ENCODE measurements at places on chromosomes 6 and 20. TPM values are rescaled to one million over a fixed set of nuclear protein-coding genes. Genes with fewer than 3 reads are reported as not detected.

The WFDC10B gene
- total RNA-seq: 1.2 TPM

The HFE gene
- 12.4 TPM for total RNA-seq

DNA sequence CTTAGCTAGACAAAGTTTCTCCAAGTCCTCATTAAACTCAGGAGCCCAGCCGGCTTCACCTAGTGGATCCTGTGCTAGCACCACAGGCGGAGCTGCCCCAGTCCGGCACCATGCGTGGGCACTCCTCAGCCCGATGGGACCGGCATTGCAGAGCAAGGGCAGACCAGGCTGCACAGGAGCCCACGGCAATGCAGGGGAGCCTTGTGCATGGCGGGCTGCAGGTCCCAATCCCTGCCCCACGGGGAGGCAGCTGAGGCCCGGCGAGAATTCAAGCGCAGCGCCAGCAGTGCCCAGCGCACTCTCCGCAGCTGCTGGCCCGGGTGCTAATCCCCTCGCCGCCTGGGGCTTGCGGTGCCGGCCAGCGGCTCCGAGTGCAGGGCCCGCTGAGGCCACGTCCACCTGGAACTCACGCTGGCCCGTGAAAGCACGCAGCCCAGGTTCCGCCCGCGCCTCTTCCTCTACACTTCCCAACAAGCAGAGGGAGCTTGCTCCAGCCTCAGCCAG, 292.3 kb upstream of the EYS start:
- no peaks in the 10 kb centered on the region for H3K36me3 ChIP-seq
- H3K4me1 ChIP-seq: no peaks in the 10 kb centered on the region
- H3K4me3 ChIP-seq: no peak overlapping the region

DNA sequence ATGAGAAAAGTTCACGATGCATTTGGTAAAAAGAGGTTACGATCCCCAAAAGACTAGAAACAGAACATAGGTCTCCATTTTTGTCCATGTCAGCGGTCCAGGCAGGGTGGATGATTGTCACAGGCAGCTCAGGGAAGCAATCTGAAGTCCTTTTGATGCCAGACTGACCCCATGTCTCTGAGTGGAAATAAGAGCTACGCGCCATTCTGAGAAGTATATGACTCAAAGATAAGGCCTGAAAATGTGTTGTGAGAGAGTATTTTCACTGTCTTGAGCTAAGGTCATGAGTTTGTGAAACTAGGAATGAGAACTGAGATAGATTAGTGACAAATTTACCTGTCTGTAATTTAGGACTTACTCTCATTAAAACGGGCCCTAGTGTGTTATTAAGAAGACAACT, 69.5 kb downstream of the LYRM4 start:
- no peaks in the 10 kb centered on the region for H3K36me3 ChIP-seq
- no peaks in the 10 kb centered on the region for H3K4me1 ChIP-seq
- H3K4me3 ChIP-seq: no peak overlapping the region
- DNase-seq: no peak
- no peak overlapping the region for H3K27ac ChIP-seq
- no peaks in the 10 kb centered on the region for H3K27me3 ChIP-seq

The CNR1 gene
- total RNA-seq: 21.1 TPM

- no peak overlapping the region for H3K4me3 ChIP-seq
- peaks cover 11% of the 10 kb centered on the region for H3K4me1 ChIP-seq
- no peaks in the 10 kb centered on the region for H3K36me3 ChIP-seq
Measured at GRCh38 chr6:53811746-53812145, 16.9 kb downstream of the LRRC1 start.

The EMILIN3 gene
- total RNA-seq: 0.15 TPM

DNA sequence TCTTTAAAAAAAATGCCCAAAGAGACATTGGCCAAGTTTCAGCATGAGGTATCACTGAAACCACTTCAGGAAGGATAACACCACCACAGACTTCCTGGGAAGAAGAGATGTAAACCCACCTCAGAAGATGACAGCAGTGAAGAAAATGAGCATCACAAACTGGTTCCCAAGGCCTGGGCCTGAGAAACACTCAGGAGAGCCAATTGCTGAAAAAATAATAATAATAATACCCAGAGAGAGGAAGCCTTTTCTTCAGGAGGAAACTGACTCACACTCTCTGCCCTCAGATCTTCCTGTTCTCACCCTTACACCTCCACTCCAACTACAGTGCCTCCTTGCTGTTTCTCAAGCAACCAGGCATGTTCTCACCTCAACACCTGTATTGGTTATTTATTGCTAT, 68.1 kb upstream of the MAFB start:
- peaks cover 18% of the 10 kb centered on the region for H3K4me1 ChIP-seq
- no peak overlapping the region for H3K4me3 ChIP-seq
- H3K36me3 ChIP-seq: no peaks in the 10 kb centered on the region
- DNase-seq: no peak

The SLC17A2 gene
- not detected for total RNA-seq

GRCh38 chr6:166119116-166119911, 48.3 kb downstream of the TBXT start:
- no peak for DNase-seq
- H3K4me3 ChIP-seq: no peak overlapping the region
- H3K36me3 ChIP-seq: no peaks in the 10 kb centered on the region
- H3K27ac ChIP-seq: no peak overlapping the region
- H3K27me3 ChIP-seq: no peaks in the 10 kb centered on the region

- no peak for DNase-seq
- H3K27me3 ChIP-seq: no peaks in the 10 kb centered on the region
- H3K27ac ChIP-seq: no peak overlapping the region
- H3K4me1 ChIP-seq: peaks cover 6% of the 10 kb centered on the region
- peaks cover 23% of the 10 kb centered on the region for H3K36me3 ChIP-seq
Measured at GRCh38 chr6:25130518-25130917, 148.7 kb upstream of the CARMIL1 start.

DNA sequence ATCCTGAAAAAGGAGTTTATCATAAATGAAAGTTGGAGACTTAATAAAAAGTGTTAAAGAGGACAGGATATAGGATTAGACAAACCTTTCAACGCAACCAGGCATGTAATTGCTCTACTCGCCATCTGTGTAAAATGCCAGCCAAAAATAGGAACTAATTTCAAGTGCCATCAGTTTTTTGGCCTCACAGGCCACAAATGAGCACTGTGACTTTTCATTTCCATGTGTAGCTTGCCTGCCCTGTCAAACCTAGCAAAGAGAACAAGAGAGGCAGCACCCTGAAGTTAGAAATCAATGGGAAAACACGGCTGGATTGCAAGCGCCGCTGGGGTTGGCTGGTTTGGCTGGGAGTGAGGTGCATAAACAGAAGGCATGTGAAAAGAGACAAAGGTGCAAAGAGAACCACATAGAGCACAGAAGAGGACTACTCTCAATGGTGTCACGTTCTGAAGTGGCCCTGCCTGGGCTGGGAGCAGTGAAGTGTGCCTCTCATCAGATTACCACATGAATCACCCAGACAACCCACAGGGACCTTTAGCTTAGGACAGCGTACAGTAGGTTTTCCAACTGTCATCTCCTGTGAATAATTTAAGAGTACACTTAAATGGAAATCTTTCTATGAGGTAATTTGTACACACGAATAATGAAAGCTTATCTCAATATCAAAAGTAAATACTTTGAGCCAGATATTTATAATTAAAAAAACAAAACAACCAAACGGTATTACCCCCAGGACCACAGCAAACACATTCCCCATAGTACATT, 78.0 kb upstream of the NHSL1 start:
- H3K27me3 ChIP-seq: no peaks in the 10 kb centered on the region
- H3K4me3 ChIP-seq: no peak overlapping the region
- peaks cover 10% of the 10 kb centered on the region for H3K4me1 ChIP-seq
- H3K36me3 ChIP-seq: no peaks in the 10 kb centered on the region
- H3K27ac ChIP-seq: no peak overlapping the region
- no peak for DNase-seq

The MYL9 gene
- 274 TPM for total RNA-seq

DNA sequence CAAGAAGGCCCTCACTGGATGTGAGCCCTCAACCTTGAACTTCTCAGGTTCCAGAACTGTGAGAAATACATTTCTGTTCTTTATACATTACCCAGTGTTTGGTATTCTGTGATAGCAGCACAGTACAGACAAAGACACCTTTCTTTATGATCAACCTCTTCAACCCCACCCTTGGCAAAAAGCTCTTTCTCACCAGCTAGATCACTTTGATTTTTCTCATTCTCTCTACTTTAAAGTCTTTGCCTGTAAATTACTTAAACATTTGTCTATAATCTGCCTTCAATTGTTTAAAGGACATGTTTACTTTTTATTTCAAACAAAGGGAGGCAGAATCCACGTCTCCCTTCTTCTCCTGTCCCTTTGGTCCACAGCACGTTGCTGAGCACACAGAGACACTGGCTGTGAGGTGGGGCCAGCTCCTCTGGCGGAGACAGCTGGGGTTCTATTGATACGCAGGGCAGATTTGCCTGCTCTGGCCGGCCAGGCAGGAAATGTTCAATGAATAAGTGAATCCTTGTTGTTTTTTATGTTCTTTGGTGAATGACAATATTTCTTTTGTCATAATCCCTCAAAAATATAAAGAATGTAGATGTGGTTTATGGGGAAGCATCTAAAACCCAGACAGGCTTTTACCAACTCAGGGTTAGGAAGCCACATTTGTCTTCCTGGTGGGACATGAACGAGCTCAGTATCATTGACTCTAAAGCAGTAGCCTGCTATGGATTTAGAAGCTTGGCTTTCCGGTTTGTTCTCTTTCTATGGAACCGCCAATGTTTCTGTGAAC, 52.9 kb downstream of the NEDD9 start:
- no peak for DNase-seq
- no peaks in the 10 kb centered on the region for H3K27me3 ChIP-seq
- H3K36me3 ChIP-seq: peaks cover 19% of the 10 kb centered on the region
- no peak overlapping the region for H3K27ac ChIP-seq

- H3K4me1 ChIP-seq: no peaks in the 10 kb centered on the region
- no peak overlapping the region for H3K4me3 ChIP-seq
- H3K27me3 ChIP-seq: no peaks in the 10 kb centered on the region
- H3K27ac ChIP-seq: no peak overlapping the region
- DNase-seq: no peak
- H3K36me3 ChIP-seq: no peaks in the 10 kb centered on the region
Measured at GRCh38 chr20:15638816-15639215, 934.4 kb downstream of the KIF16B start.

DNA sequence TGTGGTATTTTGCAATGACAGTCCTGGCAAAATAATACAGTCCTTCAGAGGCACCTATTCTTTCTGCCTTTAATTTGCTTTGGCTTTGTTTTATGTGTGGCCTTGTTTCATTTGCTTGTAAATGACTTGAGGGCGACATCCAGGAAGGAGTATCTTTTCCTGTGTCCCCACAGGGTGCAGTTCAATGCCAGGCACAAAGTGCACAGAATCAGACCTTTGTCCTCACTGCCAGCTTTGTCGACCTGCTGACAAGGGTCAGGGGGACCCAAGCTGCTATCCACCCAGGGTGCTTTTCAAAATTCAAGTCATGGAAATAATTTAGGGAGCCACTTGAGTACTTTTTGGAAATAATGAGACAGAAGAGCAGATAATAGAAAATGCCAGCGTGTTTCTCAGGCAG, 37.0 kb upstream of the CDKN1A start:
- no peaks in the 10 kb centered on the region for H3K36me3 ChIP-seq
- no peak for DNase-seq
- H3K4me1 ChIP-seq: peaks cover 13% of the 10 kb centered on the region
- H3K27me3 ChIP-seq: no peaks in the 10 kb centered on the region
- no peak overlapping the region for H3K27ac ChIP-seq

The HCK gene
- total RNA-seq: 99.9 TPM

GRCh38 chr20:61879303-61879620, 186.4 kb downstream of the TAF4 start:
- H3K36me3 ChIP-seq: no peaks in the 10 kb centered on the region
- no peak overlapping the region for H3K27ac ChIP-seq
- H3K27me3 ChIP-seq: peaks cover 15% of the 10 kb centered on the region
- DNase-seq: no peak
- no peaks in the 10 kb centered on the region for H3K4me1 ChIP-seq

DNA sequence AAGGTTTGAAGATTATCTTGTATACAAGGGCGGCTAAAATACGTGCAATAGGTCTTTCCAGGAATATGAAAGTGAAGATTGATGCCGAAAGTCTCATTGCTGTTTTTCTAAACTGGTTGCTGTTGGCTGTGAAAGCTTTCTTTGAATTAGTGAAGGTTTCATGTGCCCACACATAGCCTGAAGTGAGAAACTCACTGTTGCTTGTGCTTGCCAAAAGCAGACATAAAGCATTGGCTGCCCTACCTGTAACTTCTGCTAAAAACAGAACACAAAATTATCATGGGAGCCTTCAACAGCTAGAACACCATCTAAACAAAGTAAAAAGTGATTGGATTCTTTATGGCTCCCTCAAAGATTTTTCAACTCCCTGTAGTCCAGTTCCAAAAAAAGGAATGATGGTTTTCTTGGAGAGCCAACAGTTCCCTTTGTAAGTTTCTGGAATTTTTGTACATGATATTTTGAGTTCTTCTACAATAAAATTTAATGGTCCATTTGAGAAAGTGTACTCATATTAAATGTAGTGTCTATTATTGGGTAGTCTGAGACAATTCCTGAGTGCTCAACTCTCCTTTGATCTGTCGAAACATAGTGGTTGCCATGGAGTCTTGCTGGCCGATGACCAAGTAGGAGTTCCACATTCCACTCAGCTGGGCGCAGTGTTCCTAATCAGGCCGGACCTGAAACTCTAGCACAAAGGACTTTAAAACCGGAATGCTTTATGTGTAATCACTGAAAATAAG, 68.5 kb downstream of the PLEKHG1 start:
- H3K36me3 ChIP-seq: no peaks in the 10 kb centered on the region
- peaks cover 28% of the 10 kb centered on the region for H3K4me1 ChIP-seq
- no peak overlapping the region for H3K4me3 ChIP-seq
- H3K27me3 ChIP-seq: no peaks in the 10 kb centered on the region

The TFAP2A gene
- total RNA-seq: 0.47 TPM

The EEF1E1 gene
- 16.7 TPM for total RNA-seq

DNA sequence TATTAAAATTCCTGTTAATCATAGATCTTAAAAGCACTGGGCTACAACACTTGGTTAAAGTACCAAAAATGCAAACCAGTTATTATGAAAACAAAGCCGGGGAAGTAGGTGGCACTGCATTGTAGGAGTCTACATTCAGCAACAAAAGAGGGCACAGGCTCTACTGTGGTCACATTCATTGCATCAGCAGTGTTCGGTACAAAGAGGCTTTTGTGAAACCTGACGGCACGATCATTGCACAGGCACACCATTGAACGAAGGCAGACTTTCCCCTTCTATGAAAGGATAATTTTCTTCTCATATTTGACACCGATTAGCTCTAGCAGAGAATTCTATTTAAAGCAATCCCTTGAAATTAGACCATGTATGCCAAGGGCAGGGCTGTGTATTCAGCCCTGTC, 44.6 kb upstream of the AGPAT4 start:
- no peak for DNase-seq
- no peaks in the 10 kb centered on the region for H3K4me1 ChIP-seq
- H3K36me3 ChIP-seq: no peaks in the 10 kb centered on the region
- H3K27me3 ChIP-seq: no peaks in the 10 kb centered on the region

The TSBP1 gene
- total RNA-seq: not detected

DNA sequence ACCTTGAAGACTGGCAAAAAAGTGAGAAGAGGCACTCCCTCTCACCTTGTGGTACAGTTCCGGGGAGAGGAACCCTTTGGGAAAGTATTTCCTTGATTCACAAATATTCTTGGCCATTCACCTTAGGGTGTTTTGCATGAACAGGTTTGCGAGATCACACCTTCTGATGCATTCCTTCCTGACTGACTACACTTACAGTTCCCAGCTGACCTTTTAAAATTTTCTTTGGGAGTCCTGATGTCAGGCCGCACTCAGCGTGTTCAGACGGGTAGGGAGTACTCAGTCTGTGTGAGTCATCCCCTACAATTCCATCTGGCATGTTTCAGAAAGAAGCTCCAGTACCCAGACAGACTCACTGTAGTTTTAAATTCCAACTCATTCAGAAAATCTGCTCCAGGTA, 1.7 kb downstream of the ADGRF4 start:
- no peaks in the 10 kb centered on the region for H3K27me3 ChIP-seq
- H3K27ac ChIP-seq: no peak overlapping the region
- no peak for DNase-seq
- H3K4me1 ChIP-seq: no peaks in the 10 kb centered on the region
- no peak overlapping the region for H3K4me3 ChIP-seq
- H3K36me3 ChIP-seq: no peaks in the 10 kb centered on the region

The HTR1E gene
- not detected for total RNA-seq

The SIGLEC1 gene
- total RNA-seq: 114 TPM
